Osteoblast (primary cell): ENCODE measurements at places on chromosomes 6 and 20. TPM values are rescaled to one million over a fixed set of nuclear protein-coding genes. Genes with fewer than 3 reads are reported as not detected.

- DNase-seq, result peak; percentile 58
- H3K36me3 ChIP-seq, result no peaks in the 10 kb centered on the region
- H3K4me1 ChIP-seq, result peaks cover 6% of the 10 kb centered on the region
- H3K27ac ChIP-seq, result no peak overlapping the region
- H3K4me3 ChIP-seq, result no peak overlapping the region
Measured at GRCh38 chr6:155327326-155328073, 13.2 kb upstream of the TFB1M start.

Gene CRNKL1
- total RNA-seq, result 31.5 and 33.7 TPM in 2 replicates

DNA sequence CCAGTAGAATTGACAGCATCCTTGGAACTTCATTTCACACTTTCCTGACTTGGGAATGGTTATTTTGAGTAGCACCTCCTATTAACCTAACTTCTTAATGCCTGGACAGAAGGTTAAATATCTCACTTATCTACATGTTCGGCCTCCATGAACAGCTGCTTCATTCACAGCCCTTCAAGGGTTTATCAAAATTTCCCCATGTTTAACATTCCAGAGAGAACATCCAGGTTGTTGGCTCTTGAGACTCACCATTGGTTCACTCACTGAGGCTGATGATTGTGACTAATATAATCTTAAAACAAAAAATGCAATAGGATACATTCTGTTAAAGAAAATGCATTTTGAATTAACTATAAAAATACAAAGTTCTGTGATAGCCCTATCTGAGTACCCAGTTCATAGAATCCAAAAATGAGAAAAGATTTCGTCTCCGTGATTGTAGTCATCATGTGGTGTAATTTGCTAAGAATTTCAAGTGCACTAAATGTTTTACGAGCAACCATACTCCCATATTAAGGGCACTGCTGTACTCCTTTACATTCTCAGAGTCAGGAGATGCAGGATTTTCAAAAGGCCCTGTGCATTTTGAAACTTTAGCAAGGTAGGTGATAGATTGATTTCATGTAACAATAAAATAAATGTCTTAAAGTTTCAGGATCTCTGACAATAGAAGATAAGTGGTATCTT is 260.6 kb upstream of the TAB2 start:
- no peaks in the 10 kb centered on the region for H3K36me3 ChIP-seq
- no peak overlapping the region for H3K4me3 ChIP-seq
- no peak overlapping the region for H3K27ac ChIP-seq
- no peak for DNase-seq

- no peak overlapping the region for H3K27ac ChIP-seq
- no peaks in the 10 kb centered on the region for H3K4me1 ChIP-seq
- no peaks in the 10 kb centered on the region for H3K36me3 ChIP-seq
- H3K4me3 ChIP-seq, result no peak overlapping the region
Measured at GRCh38 chr20:52425253-52425652, 233.7 kb upstream of the ZFP64 start.

Gene CLPSL2
- total RNA-seq, result not detected in 2 replicates

DNA sequence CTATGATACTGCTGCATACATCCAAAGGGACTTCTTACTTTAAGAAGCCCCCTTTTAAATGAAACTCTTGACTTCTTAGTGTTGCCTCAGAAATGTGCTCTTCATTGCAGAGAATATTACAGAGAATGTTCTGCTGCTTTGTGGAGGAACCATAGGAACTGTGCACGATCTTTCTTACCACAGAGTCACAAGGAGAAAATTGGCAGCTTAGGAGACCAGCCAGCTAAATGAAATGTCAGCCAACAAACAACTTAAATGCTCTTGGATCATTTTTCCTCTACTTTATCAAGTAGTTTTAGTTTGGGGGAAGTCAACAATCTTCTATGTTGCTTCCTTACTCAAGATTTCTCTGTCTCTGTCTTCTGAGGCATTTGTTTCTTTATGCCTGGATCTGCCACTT is 125.9 kb upstream of the MLIP start:
- no peak for DNase-seq
- H3K36me3 ChIP-seq, result no peaks in the 10 kb centered on the region
- H3K4me1 ChIP-seq, result peaks cover 42% of the 10 kb centered on the region

Gene CPXM1
- under 0.01 and 0.88 TPM in 2 replicates for total RNA-seq

DNA sequence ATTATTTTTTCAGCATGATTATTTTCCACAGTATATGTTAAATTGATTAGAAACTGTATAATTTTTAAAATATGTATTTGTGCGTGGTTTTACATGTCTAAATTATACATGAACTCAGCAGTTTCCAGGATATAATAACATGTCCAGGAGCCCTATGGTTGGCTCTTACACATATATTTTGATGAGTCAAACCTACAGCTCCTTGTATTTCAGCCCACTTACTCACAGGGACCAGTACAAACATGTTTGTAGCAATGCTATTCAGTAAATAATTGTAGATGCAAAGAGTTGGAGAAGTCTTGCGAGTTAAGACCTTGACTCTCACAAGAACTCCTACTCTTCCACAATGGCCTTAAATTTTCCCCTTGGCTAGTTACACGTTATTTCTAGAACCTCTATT is 107.2 kb upstream of the SASH1 start:
- H3K27ac ChIP-seq, result no peak overlapping the region
- no peak overlapping the region for H3K4me3 ChIP-seq
- peak; percentile 41 for DNase-seq
- no peaks in the 10 kb centered on the region for H3K27me3 ChIP-seq
- no peaks in the 10 kb centered on the region for H3K36me3 ChIP-seq
- H3K4me1 ChIP-seq, result peaks cover 27% of the 10 kb centered on the region

DNA sequence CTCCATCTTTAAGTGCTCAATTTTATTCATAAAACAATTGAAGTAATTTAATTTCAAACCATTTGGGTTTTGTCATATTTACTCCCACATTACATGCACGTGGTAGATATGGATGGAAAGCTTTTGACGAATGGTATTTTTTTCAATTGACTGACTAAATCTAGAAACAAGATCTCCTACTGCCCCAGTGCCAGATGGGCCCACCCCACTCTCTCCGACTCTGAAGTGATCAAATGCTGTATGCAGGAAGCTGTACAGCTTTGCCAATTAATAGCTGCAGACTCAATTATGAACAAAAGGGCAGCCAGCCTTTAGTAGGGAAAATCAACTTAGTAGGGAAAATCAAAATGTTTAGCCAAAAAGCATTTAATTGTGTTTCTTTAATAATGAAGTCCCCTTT is 46.2 kb downstream of the PACRG start:
- no peak for DNase-seq
- H3K4me3 ChIP-seq, result no peak overlapping the region
- no peaks in the 10 kb centered on the region for H3K4me1 ChIP-seq
- no peak overlapping the region for H3K27ac ChIP-seq

DNA sequence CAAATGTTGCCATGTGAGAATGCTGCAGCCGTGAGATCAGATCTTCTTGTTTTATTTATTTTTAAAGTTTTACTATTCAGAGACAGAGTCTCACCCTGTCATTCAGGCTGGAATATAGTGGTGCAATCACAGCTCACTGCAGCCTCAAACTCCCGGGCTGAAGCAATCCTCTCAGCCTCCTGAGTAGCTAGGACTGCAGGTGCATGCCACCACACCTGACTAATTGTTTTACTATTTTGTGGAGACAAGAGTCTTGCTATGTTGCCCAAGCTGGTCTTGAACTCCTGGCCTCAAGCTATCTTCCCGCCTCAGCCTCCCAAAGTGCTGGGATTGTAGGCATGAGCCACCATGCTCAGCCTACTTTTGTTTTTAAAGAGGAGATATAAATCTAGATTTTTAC is 22.5 kb upstream of the SSR1 start:
- no peak overlapping the region for H3K4me3 ChIP-seq
- no peak overlapping the region for H3K27ac ChIP-seq
- peaks cover 4% of the 10 kb centered on the region for H3K27me3 ChIP-seq
- no peak for DNase-seq
- H3K4me1 ChIP-seq, result peaks cover 3% of the 10 kb centered on the region

- H3K27me3 ChIP-seq, result no peaks in the 10 kb centered on the region
- no peaks in the 10 kb centered on the region for H3K36me3 ChIP-seq
- no peak for DNase-seq
- no peaks in the 10 kb centered on the region for H3K4me1 ChIP-seq
- H3K4me3 ChIP-seq, result no peak overlapping the region
Measured at GRCh38 chr20:14478126-14478525, 140.7 kb upstream of the FLRT3 start.

DNA sequence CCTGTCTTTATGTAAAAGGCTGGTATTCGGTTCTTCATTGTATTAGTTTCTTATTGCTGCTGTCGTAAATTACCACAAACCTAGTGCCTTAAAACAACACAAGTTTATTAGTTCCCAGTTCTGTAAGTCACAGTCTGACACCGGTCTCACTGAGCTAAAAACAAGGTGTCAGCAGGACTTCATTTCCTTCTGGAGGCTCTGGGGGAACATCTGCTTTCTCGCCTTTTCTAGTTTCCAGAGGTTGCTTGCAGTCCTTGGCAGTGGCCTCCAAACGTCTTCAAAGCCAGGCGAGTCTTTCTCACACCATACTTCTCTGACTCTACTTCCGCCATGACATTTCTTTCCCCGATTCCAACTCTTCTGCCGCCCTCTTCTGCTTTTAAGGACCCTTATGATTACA is 43.0 kb upstream of the ZFAND3 start:
- no peaks in the 10 kb centered on the region for H3K4me1 ChIP-seq
- no peak overlapping the region for H3K4me3 ChIP-seq
- no peak overlapping the region for H3K27ac ChIP-seq

GRCh38 chr20:24341781-24342180 is 127.6 kb upstream of the SYNDIG1 start:
- H3K36me3 ChIP-seq, result no peaks in the 10 kb centered on the region
- no peak for DNase-seq

Gene MYMX
- total RNA-seq, result not detected in 2 replicates

- no peak overlapping the region for H3K4me3 ChIP-seq
- H3K27ac ChIP-seq, result no peak overlapping the region
- H3K27me3 ChIP-seq, result no peaks in the 10 kb centered on the region
- peaks cover 4% of the 10 kb centered on the region for H3K4me1 ChIP-seq
Measured at GRCh38 chr20:9255171-9255570, 186.3 kb downstream of the PLCB4 start.

Gene KHDC1L
- total RNA-seq, result 0.72 TPM in 1 of 2 replicates, not detected in the other

GRCh38 chr6:81984599-81984998 is 232.1 kb upstream of the TENT5A start:
- H3K27me3 ChIP-seq, result no peaks in the 10 kb centered on the region
- peaks cover 15% of the 10 kb centered on the region for H3K4me1 ChIP-seq
- H3K27ac ChIP-seq, result no peak overlapping the region
- H3K36me3 ChIP-seq, result no peaks in the 10 kb centered on the region

- no peak overlapping the region for H3K4me3 ChIP-seq
- H3K4me1 ChIP-seq, result no peaks in the 10 kb centered on the region
- no peaks in the 10 kb centered on the region for H3K36me3 ChIP-seq
Measured at GRCh38 chr6:1253816-1254215, 58.1 kb upstream of the FOXQ1 start.

- H3K4me3 ChIP-seq, result no peak overlapping the region
- H3K27ac ChIP-seq, result no peak overlapping the region
- peak; percentile 47 for DNase-seq
- no peaks in the 10 kb centered on the region for H3K27me3 ChIP-seq
Measured at GRCh38 chr20:60102665-60103210, 144.5 kb downstream of the CDH26 start.

Gene PACRG
- 0.59 and 1.4 TPM in 2 replicates for total RNA-seq

DNA sequence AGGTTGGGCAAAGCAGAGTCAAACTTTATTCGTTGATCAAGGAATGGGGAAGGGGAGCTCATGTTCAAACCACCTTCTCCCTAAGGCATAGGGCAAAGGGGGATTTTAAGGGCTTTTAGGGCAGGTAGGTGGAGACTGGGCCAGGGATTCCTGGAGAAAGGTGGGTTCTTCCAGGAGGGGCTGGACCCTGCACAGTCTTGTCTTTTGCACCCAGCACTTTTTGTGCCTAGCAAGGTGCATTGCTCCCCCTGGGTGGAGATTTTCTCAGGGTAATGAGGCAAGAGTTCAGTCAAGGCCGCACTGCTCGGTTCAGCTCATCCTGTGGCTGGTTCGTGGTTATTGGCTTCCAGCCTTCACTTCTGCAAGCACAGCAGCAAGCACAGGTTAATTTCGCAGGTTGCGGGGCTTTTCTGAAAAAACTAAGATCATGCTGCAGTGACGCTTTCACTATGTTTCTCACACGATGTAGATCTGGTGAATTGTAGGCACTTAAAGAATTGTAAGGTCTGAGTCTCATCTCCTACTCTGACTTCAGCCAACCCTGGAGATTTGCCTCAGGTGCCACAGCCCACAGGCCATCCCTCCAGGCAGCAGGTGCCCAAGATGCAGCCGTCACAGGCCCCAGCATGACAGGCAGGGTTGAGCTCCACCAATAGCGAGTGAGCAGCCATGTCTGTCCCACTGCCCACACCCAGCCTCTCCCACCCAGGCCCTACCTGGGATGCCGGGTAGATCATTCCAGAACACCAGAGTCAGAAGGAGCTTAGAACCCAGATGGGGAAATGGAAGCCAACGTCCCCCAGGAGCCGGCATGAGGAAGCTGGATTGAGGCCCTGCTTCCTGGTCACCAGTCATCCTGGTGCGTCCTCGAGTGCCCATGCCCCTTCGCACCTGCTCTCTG is 37.1 kb downstream of the SUN5 start:
- DNase-seq, result no peak
- peaks cover 5% of the 10 kb centered on the region for H3K4me1 ChIP-seq
- no peaks in the 10 kb centered on the region for H3K27me3 ChIP-seq
- H3K36me3 ChIP-seq, result no peaks in the 10 kb centered on the region
- H3K4me3 ChIP-seq, result no peak overlapping the region
